CD8-positive, alpha-beta T cell (primary cell): ENCODE measurements at places on chromosomes 12 and 14.

GRCh38 chr12:80217011-80217535 lies 117.7 kb downstream of the OTOGL start:
- no peak for DNase-seq

- no peak for DNase-seq
Observed at GRCh38 chr12:47316609-47317049, 236.9 kb upstream of the AMIGO2 start.

- DNase-seq: no peak
Observed at GRCh38 chr12:86234316-86234855, 21.8 kb downstream of the MGAT4C start.

DNA sequence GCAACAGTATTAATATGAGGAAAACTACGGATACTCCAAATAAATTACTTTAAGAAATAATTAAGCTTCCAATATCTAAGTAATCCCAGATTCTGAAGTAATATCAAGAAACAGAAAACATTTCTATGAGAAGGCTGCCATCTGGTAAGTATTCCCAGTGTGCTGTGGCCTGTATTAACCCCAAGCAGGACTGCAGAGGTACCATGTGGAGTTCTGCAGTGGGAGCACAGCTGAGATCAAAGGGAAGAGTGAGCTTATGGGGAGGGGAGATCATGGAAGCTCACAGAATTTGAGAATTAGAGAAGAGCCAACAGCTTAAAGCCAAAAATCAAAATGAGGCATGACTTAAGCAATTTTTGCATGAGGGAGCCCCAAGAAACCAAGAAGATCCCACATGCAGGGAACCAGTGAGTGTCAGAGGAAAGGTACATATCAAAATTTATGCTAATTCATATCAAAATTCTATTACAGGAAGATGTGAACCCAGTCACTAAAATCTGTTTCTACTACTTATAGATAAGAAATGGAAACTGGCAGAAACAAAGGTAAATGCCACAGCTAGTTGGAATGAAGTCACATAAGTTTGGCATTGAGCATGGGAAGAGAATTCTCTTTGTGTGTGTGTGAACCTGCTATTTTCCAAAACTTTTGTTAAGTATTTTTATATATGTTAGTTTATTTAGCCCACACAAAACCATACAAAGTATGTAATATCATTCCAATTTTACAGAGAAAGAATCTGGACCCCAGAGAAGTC lies 62.6 kb upstream of the KITLG start:
- DNase-seq: no peak

DNA sequence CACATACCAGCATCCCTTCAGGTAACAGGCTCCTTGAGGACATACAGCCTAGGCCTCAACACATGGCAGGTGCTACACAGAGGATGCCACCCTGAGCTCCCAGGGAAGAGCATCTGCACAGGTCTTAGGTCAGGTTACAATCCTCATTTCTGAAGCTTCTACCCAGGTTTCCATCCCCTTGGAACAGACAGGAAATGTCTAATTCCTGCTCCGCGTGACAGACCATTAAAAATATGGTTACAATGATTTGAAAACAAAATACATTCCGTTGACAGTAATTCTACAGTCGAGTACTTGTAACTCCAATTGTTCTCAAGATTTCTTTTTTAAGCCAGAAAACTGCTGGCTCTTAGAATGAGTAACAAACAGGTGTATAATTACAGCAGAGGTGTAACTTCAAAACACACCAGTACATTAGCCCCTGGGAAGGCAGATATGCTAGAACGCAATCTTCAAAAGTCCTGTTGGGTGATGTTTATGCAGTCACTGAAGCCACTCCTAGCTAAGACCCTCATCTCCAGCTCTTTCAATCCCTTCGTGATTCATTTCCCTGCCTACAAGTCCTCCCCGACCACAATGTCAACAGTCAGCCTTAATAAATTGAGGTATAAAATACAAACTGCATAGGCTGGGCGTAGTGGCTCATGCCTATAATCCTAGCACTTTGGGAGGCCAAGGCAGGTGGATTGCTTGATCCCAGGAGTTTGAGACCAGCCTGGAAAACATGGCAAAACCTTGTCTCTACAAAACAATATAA lies 11.6 kb downstream of the SETD3 start:
- no peak for DNase-seq

DNA sequence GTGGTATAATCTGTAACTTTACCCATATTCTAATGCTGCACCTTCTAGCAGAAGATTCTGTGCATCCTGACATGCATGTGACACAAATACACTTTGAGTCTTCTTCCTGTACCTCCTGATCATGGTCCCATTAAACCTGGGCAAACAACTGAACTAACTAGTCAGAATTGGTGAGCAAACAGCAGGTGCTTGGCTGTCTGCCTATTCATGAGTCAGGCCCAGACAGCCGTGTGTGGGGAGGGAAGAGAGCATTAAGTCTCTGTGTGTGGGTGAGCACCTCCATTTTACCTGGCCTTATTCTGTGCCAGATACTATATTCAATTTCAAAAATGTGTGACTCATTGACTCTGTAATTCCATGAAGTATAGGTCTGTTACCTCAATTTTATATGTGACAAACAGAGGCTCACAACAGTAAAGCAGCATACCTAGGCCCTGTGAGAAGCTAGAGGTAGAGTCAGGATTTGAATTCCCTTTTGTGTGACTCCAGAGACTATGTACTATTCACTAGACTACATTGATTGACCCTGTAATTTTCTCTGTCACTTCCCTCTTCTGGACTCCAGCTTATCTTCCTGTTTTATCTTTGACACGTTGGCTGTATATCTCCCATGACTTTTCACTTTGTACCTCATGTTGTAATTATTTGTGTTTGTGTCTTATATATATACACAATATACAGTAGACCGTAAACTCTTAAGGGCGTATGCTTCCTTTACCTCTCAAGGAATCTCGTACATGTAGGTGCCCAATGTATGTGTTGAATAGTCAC lies 32.2 kb downstream of the SUSD6 start:
- peak; percentile 57 for DNase-seq

DNA sequence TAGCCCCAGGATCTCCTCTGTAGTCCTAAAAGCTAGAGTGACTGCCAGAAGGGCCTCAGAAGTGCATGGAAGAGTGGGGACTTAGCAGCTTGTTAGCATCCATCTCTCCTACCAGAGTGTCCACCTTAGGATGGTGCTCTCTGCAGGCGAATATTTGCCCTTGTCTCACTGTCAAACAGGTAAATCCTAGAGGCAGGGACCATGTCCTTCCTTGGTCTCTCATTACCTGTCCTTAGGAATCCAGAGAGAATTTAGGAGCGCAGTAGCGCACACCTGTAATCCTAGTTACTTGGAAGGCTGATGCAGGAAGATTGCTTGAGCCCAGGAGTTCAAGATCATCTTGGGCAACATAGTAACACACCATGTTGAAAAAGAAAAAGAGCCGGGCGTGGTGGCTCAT lies 21.4 kb downstream of the AGAP2 start:
- DNase-seq: no peak

- no peak for DNase-seq
Observed at GRCh38 chr12:130990034-130990433, 36.3 kb downstream of the ADGRD1 start.

- no peak for DNase-seq
Observed at GRCh38 chr12:40752011-40752410, 59.8 kb downstream of the CNTN1 start.

- DNase-seq: no peak
Observed at GRCh38 chr12:86777325-86777724, 521.1 kb upstream of the MGAT4C start.

DNA sequence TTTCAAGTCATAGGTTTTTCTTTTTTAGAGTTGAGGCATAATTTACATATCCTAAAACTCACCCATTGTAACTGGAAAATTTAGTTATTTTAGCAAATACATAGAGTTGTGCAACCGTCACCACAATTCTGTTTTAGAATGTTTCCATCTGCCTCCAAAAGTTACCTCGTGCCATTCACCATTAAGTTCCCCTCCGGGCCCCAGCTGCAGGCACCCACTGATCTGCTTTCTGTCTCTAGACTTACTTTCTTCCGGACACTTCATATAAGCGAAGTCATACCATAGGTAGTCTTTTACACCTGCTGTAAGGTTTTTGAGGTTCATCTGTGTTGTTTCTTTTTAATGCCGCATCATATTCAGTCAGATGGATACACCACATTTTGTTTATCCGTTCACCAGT lies 28.7 kb downstream of the PPP2R5C start:
- no peak for DNase-seq

DNA sequence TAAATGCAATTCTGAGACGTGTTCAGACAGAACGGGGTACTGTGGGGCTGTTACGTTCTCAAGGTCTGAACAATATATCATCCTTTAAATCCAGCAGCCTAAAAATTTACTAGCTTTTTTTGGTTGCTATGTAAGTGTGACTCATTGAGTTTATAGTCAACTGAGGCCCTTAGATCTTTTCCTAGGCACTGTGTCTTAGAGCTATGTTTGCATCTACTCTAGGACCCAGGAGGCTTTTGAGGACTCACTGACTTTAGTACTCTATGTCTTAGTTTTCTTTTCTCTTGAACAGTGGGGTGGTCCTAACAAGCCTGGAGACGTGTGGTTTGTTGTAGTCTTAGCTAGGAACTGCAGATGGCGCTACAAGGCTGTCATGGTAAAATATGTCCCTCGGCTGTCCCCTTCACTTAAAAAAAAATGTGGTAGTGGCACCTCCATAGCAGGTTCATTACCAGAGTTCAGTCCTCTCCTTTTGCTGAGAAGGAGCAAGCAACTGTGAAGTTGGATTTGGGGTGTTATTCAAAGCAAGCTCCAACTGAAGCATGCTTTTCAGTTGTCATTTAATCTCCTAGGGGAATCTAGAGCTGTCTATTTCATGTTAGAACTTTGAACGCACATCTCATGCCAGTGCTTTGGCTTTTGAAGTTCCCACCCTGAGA lies 8.7 kb upstream of the SPATS2 start:
- DNase-seq: peak; percentile 58

DNA sequence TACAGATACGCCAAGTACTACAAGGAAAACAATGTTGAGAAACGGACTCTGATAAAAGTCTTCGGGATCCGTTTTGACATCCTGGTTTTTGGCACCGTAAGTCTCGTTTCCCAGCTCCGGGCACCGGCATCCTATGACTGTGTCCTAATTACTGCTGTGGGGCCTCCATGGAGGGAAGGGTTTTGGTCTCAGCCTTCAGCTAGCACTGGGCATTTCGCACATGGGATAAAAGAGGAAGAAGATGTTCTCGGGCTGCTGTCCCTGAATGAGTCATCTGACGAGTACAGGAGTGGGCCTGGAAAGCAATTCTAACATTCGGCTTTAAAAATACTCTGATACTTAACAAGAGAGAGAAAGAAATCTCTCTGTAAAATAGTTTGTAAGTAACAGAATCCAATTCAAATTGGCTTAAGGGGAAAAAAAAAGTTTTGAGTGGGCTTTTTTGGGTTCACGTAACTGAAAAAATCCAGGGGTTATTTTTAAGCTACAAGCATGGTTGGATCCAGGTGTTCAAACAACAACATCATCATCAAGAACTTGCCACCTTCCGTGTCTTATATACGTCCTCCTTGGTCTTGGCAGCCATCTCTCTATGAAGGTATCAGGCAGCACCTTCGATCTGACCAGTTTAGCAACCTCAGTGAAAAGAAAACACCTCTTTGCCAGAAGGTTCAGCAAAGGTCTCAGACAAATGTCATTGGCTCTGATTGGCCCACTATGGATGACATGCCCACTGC lies 34.4 kb upstream of the P2RX4 start:
- DNase-seq: no peak

DNA sequence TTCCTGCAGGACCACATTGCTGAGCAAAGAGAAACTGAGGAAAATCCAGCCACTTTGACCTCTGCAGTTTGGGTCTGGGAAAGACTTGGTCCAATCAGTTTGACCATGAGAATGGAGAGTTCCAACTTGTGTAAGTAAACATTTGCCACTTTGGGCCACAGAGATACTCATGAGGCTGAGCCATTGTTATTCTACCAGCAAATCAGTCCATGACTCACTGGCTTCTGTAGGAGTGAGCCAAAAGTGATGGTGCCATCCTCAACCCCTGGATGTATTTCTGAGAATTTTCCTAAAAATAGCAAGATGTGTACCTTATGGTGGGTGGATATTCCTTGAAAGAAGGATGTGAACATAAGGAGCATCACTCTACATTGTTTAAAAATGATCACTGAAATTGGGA lies 192.9 kb upstream of the OR4E1 start:
- DNase-seq: no peak

GRCh38 chr12:91021076-91021475 lies 16.3 kb upstream of the EPYC start:
- no peak for DNase-seq

DNA sequence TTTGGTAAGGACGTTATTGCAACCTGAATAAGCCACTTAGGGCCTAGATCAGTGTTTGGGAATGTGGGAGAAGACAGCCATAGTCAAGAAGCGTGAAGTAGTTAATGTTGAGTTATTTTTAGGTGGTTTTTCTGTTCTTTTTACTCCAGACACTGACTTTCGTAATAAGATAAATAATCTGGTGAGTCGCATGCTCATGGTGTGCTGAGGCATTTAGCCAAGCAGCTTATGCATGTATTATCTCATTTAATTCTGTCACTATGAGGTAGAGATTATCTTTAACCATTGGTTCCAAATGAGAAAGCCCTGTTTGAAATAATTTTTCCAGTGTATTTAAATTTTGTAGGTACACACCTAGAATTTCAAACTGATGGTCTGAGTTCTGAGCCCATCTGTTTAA lies 67.3 kb downstream of the RCOR1 start:
- no peak for DNase-seq

DNA sequence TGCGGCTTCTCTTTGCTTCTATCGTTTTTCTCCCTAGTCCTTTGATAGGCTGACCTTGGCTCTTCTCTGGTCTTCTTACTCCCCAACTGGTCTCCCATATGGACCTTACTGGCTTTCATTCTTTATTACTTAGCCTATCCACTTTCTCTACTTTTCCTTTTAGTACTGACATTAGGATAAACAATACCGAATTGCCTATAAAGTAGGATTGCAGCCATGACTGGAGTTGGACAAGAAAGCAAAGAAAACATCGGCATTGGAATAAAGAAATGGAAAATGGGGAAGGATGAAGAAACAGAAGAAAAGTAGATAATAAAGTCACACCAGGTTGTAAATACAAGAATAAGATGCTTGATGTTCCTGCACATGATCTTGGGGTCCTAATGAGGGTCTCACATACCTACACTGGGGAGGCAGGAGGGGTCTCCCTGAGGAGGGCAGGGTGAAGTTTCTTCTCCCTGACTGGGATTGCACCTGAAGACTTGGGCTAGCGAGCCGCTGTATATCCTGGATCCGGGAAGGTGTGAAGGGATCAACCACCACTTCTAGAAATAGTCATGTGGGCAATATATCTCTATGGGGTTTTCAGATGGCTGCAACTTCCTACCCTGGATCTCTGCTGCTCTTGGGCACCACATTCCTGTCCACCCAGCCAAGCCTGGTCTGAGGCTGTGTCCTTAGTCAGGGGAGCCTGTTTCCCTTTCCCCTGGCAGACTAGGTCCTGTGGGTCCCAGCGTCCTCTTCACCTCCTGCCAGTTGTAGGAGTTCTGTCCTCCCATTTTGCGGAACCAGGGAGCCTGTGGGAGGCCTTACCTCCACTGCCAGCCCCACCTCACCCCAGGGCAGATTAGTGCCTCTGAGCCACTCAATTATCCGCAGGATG lies 13.1 kb downstream of the NKX2-1 start:
- DNase-seq: no peak

DNA sequence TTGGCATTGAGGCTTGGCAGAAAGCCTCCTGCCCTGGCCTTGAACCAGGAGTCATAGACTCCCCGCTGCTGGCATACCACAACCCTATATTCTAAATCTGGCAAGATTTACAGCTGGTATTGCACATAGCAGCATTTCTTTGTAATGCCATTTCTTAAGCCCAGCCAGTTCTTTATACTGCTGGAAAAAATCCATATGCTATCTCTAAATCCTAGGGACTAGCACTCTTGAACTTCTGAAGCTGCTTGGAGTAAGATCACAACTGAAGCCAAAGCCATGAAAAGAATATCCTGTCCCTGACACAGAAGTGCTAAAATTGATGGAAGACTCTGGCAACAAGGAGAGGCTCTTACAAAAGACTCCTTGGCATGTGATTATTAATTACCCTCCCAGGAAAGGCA lies 89.3 kb downstream of the KCNC2 start:
- DNase-seq: no peak
